ENCODE measurements at places on chromosomes 3 and 15. TPM values are rescaled to one million over a fixed set of nuclear protein-coding genes. Genes with fewer than 3 reads are reported as not detected.

DNA sequence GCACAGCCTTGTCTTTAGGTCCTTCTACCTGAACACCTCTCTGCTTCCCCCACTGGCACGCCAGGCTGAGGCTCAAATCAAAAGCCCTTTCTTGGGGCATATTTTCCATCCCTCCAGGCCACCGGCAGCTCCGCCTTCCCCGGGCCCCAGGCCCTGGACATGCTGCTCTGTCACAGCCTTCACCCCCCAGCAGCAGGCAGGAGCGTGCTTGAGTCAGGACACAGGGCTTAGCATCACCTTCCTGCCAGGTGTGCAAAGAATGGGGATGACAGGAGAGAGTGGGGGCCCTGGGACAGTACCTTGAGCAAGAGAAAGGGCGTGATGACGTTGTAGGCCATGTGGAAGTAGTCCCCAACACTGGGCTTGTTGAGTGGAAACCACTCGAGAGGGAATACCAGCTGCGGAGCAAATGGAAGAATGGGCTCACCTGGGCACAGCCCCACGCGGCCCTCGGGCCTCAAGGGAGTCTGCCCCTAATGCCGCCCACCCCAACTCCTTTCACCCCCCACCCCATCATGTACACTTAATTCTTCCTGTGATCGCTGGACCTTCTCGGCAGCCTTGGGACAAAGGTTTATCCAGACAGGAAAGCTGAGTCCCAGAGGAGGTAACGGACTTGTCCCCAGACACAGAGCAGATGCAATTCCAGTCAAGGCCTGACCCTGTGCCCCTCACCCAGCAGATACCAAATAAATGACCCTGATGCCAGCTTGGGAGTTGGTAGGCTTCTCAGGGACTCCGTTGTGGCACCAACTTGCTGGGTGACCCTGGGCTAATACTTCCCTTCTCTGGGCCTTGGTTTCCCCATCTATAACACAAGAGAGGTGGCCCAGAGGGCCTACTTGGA lies 9.1 kb upstream of the CALML4 start:
- no peak for DNase-seq

Gene FANCD2OS
- not detected for total RNA-seq

DNA sequence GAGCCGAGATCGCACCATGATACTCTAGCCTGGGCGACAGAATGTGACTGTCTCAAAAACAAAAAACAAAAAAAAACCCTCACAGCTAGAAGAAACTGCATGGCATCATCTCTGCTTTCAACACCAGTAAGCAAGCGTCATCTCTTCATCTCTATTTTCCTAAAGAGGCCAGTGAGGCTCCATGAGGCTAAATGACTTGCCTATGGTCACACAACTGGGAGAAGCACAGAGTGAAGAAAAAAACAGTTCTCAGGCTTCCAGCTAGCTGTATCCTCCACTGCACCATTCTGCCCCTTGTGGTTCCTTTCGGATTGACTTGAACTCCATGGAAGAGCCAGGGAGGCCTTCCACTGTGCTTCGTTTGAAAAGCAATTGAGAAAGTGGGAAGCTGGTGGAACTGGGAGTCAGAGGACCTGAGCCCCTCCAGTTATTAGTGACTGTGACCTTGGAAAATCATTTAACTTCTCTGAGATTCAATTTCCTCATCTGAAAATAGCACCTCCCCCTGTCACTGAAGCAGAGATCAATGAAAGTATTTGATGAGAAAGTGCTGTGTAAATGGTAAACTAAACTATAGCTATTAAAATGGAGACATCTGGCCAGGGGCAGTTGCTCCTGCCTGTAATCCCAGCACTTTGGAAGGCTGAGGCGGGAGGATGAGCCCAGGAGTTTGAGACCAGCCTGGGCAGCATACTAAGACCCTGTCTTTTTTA lies 32.1 kb upstream of the DENND4A start:
- DNase-seq = no peak

Gene SLC22A13
- total RNA-seq = 0.51 TPM

DNA sequence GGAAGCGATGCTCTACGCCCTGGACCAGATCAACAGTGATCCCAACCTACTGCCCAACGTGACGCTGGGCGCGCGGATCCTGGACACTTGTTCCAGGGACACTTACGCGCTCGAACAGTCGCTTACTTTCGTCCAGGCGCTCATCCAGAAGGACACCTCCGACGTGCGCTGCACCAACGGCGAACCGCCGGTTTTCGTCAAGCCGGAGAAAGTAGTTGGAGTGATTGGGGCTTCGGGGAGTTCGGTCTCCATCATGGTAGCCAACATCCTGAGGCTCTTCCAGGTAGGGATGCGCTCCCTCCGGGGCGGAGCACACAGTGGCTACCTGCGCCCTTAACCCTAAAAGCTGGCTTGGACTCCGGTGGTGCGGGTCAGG lies 698 bp downstream of the GRM7 start:
- no peak for DNase-seq

DNA sequence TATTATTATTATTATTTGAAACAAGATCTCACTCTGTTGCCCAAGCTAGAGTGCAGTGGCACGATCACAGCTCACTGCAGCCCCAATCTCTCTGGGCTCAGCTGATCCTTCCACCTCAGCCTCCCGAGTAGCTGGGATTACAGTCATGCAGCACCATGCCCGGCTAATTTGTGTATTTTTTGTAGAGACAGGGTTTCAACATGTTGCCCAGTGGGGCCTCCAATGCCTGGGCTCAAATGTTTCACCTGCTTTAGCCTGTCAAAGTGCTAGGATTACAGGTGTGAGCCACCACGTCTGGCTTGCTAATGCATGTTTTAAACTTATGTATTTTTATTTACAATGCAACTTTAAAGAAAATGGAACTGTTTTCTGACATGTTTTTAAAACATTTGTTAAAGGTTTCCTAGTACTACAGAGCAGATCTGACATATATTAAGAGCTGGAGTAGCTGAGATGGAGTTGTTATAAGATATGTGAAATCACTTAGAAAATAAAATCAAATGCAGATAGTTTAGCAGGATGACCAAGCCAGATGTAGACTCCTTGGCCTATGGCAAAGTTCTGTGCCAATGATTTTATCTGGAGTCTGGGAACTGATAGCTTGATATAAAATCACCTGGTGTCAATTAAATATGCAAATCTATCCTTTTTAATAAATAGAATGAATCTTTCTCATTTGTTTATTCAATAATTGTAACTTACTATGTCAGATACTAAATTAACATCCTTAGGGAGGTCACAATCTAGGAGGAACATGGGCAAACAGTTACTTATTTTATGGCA lies 310.1 kb upstream of the NAALADL2 start:
- no peak for DNase-seq

All from mucosa of descending colon (tissue), 3 donors.